ENCODE measurements at places on chromosomes 2 and 18. TPM values are rescaled to one million over a fixed set of nuclear protein-coding genes. Genes with fewer than 3 reads are reported as not detected.

Gene RNF152
- 0.02 TPM for total RNA-seq

Gene ZNF385B
- total RNA-seq, result not detected

Gene ALKAL2
- not detected for total RNA-seq

Gene HOXD11
- not detected for total RNA-seq

Gene KCNK3
- total RNA-seq, result not detected

Gene HS6ST1
- total RNA-seq, result 16.9 TPM

Gene TLX2
- total RNA-seq, result not detected

Gene BCL2
- total RNA-seq, result 145 TPM

Gene MAPK4
- total RNA-seq, result not detected

Gene DNAH7
- 0.29 TPM for total RNA-seq

Gene DSG2
- not detected for total RNA-seq

Gene IL36B
- total RNA-seq, result not detected

Gene TWIST2
- not detected for total RNA-seq

Gene CYS1
- total RNA-seq, result 0.42 TPM

Gene ZNF24
- 72.5 TPM for total RNA-seq

Gene RMC1
- 58.4 TPM for total RNA-seq

Gene ETAA1
- 11.7 TPM for total RNA-seq

Gene NFATC1
- 52.6 TPM for total RNA-seq

Gene TSPYL6
- not detected for total RNA-seq

Gene RIT2
- not detected for total RNA-seq

Gene ACVR1C
- 0.20 TPM for total RNA-seq

Gene COLEC12
- 0.05 TPM for total RNA-seq

Gene UGT1A4
- total RNA-seq, result not detected

Gene CYP27A1
- 0.49 TPM for total RNA-seq

Gene CTAGE1
- not detected for total RNA-seq

Gene DNAJC5G
- not detected for total RNA-seq

Gene SP5
- total RNA-seq, result not detected

Gene ASB18
- total RNA-seq, result not detected

Measured in activated B cell treated with CpG ODN at 0.5 μM for 24 hours (primary cell).